Fibroblast of the aortic adventitia (primary cell): ENCODE measurements at places on chromosomes 16 and 17. TPM values are rescaled to one million over a fixed set of nuclear protein-coding genes. Genes with fewer than 3 reads are reported as not detected.

KCNJ18 gene
- total RNA-seq, result not detected in 2 replicates

EFNB3 gene
- total RNA-seq, result 0.90 and 3.9 TPM in 2 replicates

G6PC1 gene
- total RNA-seq, result not detected in 2 replicates

KRTAP2-1 gene
- total RNA-seq, result not detected in 2 replicates

ABHD15 gene
- total RNA-seq, result 5.5 and 15.3 TPM in 2 replicates

CCDC154 gene
- total RNA-seq, result 0.36 and 0.41 TPM in 2 replicates

SGCA gene
- total RNA-seq, result 0.65 and 0.90 TPM in 2 replicates

FN3KRP gene
- total RNA-seq, result 5.6 and 18.7 TPM in 2 replicates

TRIM16 gene
- 36.7 and 60.4 TPM in 2 replicates for total RNA-seq

CA7 gene
- not detected in 2 replicates for total RNA-seq

RGS9 gene
- 2.5 and 3.0 TPM in 2 replicates for total RNA-seq

SPIRE2 gene
- 2.5 and 7.1 TPM in 2 replicates for total RNA-seq

TBC1D24 gene
- total RNA-seq, result 11.9 and 16.1 TPM in 2 replicates

MSRB1 gene
- total RNA-seq, result 6.4 and 14.3 TPM in 2 replicates

C1QL1 gene
- 0.09 TPM in 1 of 2 replicates, not detected in the other for total RNA-seq

ARL16 gene
- total RNA-seq, result 21.3 and 26.4 TPM in 2 replicates

CRISPLD2 gene
- total RNA-seq, result 0.99 and 29.3 TPM in 2 replicates

USP43 gene
- total RNA-seq, result not detected in 2 replicates

KRTAP16-1 gene
- not detected in 2 replicates for total RNA-seq

CCL5 gene
- total RNA-seq, result not detected in 2 replicates

FN3K gene
- total RNA-seq, result 0.74 and 2.8 TPM in 2 replicates
